SJSA1 (cell line): ENCODE measurements at places on chromosomes 2 and 18. TPM values are rescaled to one million over a fixed set of nuclear protein-coding genes. Genes with fewer than 3 reads are reported as not detected.

- DNase-seq: no peak
These were observed 471.5 kb downstream of the PIK3C3 start for GRCh38 chr18:42426496-42427015.

DNA sequence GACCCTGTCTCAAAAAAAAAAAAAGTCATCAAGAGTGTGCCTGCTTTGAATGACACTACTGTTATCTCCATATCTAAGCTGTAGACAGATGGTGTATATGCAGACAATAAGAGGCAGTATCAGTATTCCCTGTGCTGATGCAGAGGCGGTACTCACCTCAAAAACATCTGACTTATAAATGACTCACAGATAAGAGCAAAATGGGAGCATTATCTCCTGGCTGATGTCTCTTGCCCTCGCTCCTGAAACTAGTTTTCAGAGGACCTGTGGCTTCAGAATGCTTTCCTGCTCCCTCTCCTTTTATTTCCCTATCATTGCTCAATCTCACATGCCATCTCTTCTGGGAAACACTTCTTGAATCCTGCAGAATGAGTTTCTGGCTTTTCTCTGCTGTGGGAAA, 289.6 kb downstream of the PTPRM start:
- DNase-seq: no peak

DNA sequence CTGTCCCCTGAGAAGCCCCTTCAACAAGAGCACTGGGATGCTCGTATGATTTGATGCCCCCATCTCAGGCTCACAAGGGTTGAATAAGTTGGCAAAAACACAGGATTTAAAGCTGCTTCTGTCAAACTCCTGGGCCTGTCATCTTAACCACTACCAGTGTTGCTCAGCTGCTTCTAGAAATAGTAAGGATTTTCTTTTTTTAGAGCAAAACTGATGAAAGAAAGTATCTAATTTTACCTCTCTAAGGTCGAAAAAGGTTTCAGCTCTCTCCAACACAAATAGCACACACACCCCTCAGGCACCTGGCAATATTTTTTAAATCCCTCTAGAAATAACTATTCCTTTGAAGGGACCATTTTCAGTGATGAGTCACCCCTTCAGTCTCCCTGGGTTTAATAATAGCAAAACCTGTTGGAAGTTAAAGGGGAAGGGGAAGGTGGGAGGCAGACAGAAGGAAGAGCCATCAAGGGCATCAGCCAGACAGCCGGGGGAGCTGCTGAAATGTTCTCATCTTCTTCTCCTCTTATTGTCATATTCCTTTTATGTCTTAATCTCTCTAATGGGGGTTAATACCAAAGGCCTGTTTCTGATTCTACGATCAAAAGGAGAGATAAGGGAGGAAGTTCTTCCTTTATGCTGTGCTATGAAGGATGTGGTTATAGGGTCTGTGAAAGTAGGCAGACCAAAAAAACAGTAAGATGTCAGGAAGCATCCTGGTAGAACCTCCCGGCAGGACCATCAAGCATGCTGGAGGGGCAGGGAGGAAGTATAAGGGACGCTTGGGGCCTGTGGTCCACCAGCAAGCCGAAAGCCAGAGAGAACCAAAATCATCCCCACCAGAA, 31.9 kb upstream of the SLC35G4 start:
- DNase-seq: no peak

DNA sequence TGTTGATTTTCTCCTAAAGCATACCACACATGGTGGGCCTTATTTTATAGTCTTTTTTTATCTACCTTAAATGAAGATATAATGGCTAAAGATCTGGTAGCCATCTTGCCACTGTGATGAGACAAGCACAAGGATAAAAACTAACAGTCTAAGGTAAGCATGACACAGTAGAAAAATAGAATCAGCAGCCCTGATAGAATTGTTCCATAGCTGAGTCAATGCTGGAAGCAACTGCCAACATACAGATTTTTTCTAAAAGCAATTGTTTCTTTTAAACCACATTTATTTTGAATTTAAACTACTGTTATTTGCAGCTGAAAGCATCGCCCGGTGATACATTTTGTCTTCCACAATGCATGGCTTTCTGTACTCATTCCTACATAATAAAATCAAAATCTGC, 1091.5 kb upstream of the CHAC2 start:
- no peak for DNase-seq

The PLEK gene
- not detected in 2 replicates for total RNA-seq

DNA sequence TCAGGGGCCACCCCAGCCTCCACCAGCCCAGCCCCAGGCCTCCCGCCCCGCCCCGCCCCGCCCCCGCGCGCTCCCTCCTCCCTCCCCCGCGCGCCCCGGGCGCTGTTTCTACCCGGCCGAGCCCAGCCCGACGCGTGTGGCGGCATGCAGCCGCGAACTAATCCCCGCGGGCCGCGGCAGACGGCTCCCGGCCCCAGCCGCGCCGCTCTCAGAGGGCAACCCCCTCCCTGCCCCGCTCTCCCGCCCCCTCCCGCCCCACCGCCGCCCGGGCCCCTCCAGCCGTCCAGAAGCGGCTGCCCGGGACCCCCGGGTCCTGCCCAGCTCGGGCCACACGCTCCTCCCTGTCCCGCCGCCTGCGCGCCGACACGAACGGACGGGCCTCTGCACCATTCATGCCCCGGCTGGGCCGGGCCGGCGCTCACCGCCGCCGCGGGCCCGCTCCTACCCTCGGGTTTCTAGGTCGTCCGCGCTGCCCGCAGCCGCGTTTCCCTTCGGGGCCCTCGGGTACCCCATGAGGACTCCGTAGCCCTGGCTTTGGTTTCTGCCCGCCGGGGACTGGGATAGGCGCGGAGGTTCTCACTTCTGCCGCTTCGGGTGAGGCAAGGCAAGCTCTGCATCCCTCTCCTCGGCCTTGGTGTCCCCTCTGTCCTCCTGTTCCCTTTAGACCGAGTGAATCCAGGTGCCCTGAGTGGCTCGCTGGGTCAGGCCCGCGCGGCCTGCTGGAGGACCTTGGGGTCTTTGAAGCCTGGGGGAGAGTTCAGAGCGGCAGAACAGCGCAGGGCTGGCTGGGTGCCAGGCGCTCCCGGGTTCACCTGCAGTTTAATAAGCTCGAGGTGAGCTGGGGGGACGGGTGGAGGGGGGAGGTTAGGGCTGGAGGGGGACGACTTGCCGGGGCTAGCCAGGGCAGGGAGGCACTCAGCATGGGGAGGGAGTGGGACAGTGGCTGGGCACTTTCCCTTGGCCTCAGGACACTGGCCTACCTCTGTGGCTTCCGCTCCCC, 3.1 kb downstream of the WNT10A start:
- DNase-seq: no peak

The NEB gene
- total RNA-seq: 0.03 TPM in 1 of 2 replicates, not detected in the other

GRCh38 chr2:71863396-71863795, 284.3 kb downstream of the CYP26B1 start:
- DNase-seq: no peak

GRCh38 chr2:99656994-99657393, 167.2 kb upstream of the REV1 start:
- no peak for DNase-seq
